ENCODE measurements at places on chromosomes 12 and 14.

GRCh38 chr14:45270031-45270430, 17.0 kb upstream of the MIS18BP1 start:
- DNase-seq: no peak

GRCh38 chr14:77116172-77116817, 18.2 kb downstream of the CIPC start:
- DNase-seq: no peak

- peak; percentile 77 for DNase-seq
These were observed at the start of gene ZBTB42 for GRCh38 chr14:104800771-104801519. TSS of gene ZBTB42 (plus strand) at chr14:104801101. CDS start at chr14:104801198, 97 bp downstream.

DNA sequence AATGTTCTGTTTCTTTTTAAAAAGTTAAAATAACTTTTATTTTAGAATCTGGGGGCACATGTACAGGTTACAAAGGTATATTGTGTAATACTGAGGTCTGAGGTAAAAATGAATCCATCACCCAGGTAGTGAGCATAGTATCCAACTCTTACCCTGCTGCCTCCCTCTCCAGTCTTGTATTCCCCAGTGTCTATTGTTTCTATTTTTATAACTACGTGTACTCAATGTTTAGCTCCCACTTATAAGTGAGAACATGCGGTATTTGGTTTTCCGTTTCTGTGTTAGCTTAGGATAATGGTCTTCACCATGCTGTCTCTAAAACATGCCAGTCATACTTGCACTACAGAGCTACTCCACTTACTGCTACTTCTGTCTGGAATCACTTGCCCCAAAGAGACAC, 8.4 kb downstream of the FBXO33 start:
- DNase-seq: no peak

DNA sequence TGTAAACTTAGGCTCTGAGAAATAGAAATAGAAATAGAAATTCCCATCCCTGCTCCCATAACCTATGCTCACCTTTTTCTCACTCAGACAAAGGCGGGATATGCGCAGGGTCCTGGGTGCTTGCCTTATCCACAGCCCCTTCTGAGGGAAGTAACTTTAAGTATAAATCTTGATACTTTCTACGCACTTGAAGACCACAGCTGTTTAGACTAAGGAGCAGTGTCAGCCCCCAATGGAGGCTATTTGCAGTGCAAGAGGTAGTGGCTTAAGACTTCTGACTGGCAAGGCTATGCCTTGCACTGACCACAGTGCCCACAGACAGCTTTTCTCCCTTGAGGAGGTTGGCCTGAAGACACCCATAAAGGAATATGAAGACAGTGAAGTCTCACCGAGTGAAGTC, 35.2 kb downstream of the ASCL1 start:
- DNase-seq: no peak

- no peak for DNase-seq
These were observed 36.8 kb upstream of the TUBA1A start for GRCh38 chr12:49225576-49226166.

DNA sequence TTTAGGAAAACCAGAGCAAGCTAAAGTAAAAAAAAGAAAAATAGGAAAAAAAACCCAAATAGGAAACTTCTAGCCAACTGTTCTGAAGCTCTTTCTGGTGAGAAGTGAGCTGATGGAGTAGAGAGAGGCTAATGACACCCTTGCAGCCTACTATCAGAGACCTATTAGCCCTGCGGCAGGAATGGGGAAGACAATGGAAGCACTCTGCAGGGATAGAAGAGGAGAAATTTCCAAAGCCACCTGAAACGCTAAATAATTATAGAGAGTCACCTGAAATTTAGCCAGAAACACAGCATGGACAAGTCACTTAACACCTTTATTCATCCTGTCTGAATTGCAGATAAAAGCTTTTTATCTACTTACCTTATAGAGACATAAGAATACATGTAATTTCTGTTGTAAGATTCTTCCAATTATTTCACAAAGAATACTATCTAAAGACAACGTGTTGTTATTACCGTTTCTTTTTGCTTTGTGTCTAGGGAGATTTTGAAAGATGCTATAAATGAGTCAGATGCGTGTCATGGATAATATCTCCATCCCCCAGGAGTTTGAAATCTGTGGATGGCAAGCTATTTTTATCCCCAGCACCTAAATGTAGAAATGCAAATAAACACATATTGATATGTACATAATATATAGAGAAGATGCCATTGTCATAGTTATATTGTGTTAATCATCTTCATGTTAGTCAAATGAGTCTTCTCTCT, 138.6 kb downstream of the TPH2 start:
- no peak for DNase-seq

GRCh38 chr14:76666746-76667145, 94.5 kb upstream of the VASH1 start:
- no peak for DNase-seq

- DNase-seq: no peak
These were observed 720.9 kb upstream of the TBX3 start for GRCh38 chr12:115404761-115405470.

DNA sequence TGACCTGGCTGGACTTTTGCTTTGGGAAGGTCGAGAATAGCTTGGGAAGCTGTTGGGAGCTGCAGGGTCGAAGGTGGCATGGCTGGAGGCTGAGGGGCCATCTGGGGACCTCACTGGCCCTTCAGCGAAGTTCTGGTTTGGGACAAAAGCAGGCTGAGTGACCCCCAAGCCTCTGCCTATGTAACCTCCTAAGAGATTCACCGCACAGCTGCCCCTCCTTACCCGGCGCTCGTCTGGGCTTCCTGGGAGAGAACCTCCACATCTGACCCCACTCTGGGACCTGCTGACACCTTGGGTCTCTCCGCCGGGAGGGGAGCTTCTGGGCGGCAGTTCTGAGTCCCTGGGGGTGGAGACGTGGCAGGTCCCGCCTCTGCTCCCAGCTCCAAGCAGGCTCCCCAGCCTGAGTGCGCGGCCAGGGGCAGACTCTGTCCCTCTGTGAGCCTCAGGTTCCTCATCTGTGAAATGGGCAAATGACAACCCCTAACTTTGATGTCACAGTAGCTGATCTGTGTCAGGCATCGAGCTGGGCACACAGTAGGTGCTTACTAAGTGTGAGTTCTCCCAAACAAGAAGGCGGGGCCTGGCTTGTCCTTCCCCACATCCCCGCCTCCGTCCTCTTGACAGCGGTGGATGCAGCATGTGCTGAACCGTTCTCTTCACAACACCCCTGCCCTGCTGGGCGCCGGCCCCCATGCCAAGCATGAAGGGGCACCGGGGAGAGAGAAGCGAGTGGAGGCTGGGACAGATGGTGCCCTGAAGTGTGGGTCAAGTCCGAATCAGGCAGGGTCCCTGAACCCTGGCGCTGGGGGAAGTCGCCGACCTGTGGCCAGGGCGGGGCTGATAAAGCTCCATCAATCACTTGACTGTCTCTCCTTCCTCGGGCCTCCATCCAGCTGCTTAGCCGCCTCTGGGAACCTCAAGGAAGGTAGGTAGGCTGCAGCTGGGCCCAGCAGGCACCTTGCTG, 3.8 kb downstream of the EXOC3L4 start:
- DNase-seq: no peak

- DNase-seq: no peak
These were observed 48.7 kb downstream of the BCAT1 start for GRCh38 chr12:24900196-24900595.

DNA sequence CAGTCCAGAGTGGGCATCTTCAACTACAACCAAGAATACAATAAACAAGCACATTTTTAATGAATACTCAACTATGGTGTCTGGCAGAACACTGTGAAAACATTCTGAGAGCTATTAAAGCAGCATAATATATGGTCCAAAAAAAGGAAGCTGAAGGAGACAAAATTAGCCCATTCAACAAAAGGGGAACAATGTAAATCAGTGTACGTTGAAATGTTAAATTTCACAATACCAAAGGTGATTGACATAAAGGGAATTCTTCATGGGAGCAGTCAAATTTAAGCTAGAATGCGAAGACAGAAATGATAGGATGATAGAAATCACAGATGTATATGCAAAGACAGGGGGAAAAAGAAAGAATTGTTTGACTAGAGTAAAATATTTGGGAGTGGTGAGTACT, 41.3 kb upstream of the SYCP3 start:
- no peak for DNase-seq

GRCh38 chr14:69475194-69475818, 9.2 kb upstream of the PLEKHD1 start:
- no peak for DNase-seq

DNA sequence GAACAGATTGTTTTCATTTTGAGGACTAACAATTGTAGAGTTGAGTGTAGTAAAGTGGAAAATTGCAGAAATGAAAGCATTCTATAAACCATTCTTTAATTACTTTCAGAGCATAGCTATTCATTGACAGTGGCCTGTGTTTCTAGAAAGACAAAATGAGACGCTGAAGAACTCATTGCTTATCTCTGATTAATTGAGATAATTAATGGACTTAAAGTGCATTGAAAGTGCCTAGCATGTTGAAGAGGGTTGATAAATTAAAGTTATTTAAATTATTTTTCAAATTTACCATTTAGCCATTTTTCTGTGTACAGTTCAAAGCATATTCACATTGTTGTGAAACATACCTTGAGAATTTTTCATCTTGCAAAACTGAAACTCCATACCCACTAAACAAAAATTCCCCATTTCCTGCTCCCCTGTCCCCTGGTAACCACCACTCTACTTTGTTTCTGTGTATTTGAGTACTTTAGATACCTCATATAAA, 57.4 kb downstream of the DAAM1 start:
- DNase-seq: no peak

DNA sequence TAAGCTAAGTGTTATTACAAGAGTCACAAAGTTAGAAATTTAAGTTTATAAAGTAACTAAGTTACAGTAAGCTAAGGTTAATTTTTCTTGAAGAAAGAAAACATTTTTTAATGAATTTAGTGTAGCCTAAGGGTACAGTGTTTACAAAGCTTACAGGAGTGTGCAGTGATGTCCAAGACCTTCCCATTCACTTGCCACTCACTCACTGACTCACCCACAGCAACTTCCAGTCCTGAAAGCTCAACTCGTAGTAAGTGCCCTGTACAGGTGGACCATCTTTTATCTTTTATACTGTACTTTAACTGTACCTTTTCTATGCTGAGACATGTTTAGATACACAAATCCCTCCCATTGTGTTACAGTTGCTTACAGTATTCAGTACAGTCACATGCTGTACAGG, 60.9 kb upstream of the TMEM263 start:
- DNase-seq: no peak

DNA sequence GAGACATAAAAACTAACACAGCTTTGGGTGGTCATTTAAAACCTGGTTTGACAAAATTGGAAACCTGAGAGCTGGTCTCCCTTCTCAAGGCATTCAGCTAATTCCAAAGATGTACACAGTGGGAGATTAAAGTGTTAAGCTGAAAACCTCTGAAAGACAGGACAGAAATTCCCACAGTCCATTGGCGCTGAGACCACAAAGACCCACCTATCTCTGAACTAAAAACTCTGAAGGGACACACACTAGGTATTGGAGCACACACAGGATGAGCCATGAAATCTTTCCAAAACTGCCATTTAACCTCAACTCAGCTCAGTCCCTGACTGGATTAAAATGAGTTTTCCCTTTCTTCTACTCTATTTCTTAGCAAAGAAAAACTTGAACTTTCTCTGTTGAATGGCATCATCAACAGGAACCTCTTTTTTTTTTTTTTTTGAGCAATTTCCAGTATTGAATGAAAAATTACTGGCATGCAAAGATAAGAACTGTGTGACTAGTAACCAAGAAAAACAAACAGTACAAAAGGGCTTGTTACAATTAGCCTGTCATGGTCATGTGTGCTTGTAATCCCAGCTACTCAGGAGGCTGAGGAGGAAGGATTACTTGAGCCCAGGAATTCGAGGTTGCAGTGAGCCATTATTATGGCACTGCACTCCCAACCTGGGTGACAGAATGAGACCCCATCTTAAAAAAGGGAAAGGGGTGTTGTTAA, 82.4 kb downstream of the IPO8 start:
- no peak for DNase-seq

DNA sequence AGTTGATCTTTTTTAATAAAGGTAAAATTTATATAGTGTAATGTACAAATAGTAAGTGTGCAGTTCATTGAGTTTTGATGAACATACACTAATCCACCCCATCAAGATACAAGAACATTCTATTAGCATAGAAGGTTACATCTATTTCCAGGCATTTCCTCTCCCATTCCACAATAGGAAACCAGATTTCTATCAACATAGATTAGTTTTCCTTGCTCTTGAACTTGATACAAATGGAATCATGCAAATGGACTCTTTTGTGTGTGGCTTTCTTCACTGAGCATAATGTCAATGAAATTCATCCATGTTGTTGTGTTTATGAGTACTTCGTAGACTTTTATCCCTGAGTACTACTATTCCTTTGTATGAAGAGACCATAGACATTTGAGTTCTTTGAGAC, 10.8 kb downstream of the STYX start:
- DNase-seq: no peak

DNA sequence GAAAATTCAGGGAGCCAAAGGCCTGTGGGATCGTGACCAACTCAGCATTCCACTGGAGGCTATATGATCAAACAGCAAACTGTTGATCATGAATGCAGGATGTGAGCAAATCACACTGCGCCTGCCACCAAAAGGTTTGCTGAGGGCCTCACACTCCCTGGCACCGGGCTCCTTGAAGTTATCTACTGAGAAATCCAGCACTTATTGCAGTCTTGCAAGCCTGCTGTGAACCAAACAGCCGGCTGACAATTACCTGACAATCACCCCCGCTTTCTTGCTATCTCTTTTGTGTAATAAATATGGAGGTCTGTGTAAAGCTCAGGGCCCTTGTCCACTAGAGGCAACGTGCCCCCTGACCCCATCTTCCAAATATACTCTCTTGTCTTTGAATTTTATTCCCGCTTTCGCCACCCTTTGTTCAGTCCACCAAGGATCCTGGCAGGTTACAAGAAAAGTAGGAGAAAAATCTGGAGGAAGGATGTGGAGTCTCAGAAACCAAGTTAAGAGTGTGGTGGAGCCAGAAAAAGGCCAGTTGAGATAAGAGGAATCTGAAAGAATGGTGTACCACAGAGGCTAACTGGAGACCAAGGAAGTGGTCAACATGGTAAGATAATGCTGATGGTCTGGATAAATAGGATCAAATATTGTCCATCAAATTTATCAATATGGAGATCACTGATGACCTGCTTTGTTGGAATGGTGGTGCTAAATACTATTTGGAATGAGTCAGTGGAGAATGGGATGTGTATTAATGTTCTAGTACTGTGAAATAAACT, 229.2 kb downstream of the ALX1 start:
- no peak for DNase-seq

DNA sequence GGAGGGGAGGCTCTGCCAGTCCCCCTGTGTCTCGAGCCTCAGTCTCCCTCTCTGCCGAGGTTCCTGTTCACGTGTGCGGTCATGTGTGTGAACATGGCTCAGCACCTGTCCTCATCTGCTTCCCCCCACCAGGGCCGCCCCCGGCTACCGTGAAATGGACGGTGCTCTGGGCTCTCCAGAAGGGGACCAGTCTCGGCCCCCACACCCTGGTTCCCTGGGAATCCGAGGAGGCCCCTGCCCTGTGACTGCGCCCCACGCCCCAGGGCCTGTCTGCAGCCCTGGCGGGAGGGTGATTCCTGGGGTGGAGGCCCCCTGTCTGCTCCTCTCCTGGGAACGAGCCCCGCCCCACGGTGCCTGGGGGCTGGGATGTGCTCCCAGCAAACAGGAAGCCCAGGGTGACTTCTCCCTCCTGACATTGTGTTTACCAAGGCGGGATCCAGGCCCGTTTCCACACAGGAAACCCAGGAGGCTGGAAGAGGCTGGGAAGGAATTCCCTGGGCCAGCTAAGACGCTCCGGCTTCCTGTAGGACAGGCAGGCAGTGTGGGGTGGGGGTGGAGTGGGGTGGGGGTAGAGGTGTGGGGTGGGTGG, 46.6 kb downstream of the KIF26A start:
- DNase-seq: no peak

Data from activated CD4-positive, alpha-beta T cell treated with anti-CD3 and anti-CD28 coated beads, Interleukin-2, amount 50 U/mL, for 48 hours (primary cell).